ENCODE measurements at places on chromosomes 16 and 17.

GRCh38 chr17:83127431-83128160 lies 48.2 kb downstream of the METRNL start:
- no peak for DNase-seq

DNA sequence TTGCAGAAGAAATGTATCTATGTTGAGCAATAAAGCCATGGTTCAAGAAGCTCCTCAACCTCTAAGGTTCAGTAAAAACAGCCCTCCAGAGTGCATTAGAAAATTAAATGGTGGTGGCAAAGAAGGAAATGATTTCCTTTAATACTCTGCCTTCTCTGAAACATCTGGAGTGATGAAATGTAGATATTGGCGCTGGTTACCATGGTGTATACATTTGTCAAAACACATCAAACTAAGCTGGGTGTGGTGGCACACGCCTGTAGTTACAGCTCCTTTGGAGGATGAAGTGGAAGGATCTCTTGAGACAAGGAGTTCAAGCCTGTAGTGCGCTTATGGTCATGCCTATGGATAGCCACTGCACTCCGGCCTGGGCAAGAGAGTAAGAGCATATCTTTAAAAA lies 6.0 kb downstream of the CAPNS2 start:
- no peak for DNase-seq

DNA sequence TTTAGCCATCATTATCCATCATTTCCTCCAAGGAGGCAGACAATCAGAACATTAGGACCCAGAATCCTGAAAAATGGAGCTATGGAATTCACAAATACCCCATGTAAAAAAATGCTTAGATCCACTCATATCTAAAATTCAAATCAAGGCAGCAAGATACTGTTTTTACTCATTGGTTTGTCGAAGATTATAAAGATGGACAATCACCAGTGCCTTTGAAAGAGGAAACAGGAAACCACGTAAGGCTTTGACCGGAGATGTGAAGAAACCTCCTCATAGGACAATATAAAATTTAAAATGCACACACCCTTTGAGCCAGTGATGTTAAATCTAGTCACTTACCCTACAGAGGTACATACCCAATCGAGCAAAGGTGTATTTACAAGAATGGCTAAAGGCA lies 130.0 kb downstream of the XYLT1 start:
- DNase-seq = no peak

GRCh38 chr16:82361885-82362284 lies 191.9 kb upstream of the MPHOSPH6 start:
- DNase-seq = no peak

DNA sequence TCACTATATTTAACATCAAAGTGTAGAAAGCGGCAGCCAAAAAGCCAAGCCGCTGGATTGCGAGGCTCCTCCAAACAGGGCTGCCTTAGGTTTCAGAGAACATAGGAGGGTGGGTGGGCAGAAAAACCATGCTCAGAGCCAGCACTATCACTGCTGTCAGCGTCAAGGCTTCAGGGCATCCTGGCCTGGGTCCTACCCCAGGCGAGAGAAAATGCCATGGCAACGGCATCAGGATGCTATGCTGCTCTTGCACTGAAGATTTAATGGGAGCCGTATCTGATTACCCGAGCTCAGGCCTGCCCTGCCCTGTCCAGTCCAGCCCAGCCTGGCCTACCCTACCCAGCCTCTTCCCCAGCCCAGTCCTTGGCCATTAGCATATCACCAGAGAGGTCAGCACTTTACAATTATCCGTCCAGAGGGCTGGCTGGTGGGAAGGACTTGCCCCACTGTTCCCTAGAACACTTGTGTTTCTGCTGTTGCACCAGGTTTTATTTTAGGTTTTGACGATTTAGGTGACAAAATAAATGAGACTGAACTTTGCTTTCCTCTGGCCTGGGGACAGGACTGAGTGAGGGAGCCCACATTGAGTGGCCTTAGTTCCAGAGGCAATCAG lies 61.1 kb downstream of the TOM1L2 start:
- DNase-seq = no peak

DNA sequence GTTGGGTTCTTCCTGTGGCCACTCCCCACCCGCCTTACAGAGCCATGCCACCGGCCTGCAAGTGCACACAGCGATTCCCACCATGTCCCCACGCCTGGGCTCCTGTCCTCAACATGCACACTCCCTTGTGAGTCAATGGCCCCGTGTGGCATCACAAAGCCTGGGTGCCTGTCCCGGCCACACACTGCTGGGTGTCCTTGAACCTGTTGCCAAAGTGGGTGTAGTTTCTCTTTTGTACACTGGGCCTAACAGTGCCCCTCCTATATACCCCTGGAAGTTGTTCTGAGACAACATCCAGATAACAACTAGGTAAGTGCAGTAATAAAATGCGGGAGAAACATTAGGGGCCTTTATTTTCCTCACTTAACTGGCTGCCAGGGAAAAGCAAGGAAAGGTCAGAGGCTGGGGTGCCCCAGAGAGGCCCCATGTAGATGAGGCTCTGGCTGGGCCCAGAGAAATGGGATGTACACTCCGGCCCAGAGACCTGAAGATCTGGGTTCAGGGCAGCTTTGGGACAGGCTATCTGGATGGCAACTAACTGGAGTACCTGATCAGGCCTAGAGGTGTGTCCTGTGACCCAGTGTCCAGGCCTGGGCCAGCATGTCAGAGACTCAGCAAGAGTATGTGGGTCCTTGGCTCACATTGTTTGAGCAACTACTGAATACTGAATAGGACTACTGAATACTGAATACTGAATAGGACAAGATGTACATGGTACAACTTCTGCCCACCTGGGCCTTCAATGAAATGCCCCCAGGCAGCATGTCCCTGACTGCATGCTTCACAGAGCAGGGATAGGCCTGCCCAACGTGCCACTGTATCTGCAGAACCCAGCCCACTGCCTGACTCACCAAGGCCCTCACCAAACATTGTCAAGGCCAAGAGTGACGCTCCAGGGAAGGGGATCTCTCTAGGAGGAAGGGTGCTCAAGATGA lies 8.3 kb downstream of the ABCC3 start:
- DNase-seq = no peak

GRCh38 chr16:87698241-87698640 lies 67.5 kb downstream of the KLHDC4 start:
- DNase-seq = no peak

- no peak for DNase-seq
Measured at GRCh38 chr16:24754543-24754942, 25.1 kb downstream of the TNRC6A start.

GRCh38 chr17:2481760-2482159 lies 29.9 kb downstream of the METTL16 start:
- no peak for DNase-seq

DNA sequence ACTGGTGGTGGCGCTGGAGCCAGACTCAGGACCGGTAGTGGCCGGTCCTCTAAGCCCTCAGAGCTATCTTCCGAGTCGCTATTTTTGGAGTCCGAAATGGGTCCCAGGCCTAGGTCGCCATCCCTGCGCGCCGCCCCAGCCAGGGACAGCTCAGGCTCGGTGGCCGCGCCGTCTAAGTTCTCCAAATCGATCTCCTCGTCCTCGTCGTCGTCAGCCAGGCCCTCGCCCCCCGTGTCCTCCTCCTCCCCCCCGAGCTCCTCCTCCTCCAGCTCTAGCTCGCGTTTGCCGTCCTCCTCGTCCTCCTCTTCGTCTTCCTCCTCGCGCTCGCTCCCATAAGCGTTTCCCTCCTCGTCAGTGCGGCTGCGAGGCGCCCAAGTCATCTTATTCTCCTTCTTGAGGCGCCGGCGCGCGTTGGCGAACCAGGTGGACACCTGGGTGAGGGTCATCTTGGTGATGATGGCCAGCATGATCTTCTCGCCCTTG lies 1.6 kb downstream of the IRX3 start:
- DNase-seq = no peak

- no peak for DNase-seq
Measured at GRCh38 chr16:88548985-88549384, 21.2 kb upstream of the ZC3H18 start.

DNA sequence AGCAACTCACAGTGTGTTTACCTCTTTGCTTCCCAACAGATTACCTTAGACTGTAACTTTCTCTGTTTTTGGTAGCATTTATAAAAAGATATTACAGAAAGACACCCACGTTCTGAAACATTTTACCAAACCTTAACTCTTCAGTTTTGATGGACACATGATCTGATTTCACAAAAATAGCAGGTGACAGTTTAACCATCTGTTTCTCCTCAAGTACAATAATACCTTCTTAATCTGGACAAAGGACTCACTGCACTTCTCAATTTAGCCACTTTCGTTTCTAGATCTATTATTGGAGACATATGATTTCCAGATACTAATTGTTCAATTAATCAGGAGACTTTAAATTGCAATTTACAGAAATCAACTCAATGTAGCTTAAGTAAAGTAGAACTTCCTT lies 703.8 kb upstream of the KIF2B start:
- no peak for DNase-seq

GRCh38 chr16:54504372-54504771 lies 217.8 kb upstream of the IRX3 start:
- DNase-seq = no peak

- no peak for DNase-seq
Measured at GRCh38 chr17:49469831-49470810, 25.0 kb upstream of the NGFR start.

DNA sequence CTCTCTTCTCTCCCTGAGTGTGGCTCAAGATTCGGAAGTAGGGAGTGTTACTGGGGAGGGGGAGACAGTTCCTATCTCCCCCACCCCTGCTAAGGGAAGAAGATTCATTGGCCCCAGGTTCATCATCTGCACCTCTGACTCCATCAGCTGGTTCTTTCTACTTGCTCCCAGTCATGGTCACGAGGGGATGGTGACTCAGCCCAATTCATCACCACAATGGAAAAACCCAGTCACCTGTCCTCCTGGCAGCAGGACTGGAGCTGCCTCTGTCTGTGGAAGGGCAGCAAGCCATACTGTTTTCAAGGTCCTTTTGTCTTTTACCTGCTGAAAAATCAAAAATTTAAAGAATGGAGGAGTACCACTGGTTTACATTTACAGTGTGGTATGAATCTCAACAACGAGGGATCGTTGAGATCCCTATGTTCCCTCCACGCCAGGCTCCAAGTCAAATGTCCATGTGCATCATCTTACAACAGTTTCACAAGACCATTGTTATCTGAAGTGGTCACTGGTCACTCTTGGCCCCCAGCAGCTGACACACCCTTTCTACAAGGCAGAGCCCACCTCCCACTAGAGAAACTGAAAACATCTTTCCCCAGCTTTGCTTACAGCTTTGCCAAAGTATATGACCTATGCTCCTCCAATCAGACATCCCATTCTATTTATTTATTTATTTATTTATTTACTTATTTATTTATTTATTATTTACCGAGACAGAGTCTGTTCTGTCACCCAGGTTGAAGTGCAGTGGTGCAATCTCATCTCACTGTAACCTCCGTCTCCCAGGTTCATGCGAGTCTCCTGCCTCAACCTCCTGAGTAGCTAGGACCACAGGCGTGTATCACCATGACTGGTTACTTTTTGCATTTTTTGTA lies 40.4 kb upstream of the NDRG4 start:
- DNase-seq = no peak

- no peak for DNase-seq
Measured at GRCh38 chr16:50802000-50802399, 60.1 kb downstream of the CYLD start.

DNA sequence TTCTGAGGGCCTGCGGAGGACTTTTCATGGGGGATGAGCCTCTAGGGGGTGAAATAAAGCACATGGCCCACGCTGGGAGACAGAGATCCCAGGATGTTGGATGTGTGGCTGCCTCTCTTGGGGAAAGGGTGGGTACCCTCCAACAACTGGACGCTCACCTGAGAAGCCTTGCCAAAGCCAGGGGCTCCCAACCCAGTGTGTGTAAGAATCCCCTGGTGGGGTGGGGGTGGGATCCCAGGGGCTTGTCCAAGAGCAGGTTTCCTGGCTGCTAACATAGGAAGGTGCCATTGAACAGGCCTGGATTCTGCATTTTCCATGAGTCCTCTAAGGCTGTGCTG lies 587 bp downstream of the SNX20 start:
- no peak for DNase-seq

- DNase-seq = no peak
Measured at GRCh38 chr17:80692931-80693467, 148.4 kb downstream of the RPTOR start.

GRCh38 chr17:83050651-83051395 lies 28.6 kb upstream of the METRNL start:
- no peak for DNase-seq

DNA sequence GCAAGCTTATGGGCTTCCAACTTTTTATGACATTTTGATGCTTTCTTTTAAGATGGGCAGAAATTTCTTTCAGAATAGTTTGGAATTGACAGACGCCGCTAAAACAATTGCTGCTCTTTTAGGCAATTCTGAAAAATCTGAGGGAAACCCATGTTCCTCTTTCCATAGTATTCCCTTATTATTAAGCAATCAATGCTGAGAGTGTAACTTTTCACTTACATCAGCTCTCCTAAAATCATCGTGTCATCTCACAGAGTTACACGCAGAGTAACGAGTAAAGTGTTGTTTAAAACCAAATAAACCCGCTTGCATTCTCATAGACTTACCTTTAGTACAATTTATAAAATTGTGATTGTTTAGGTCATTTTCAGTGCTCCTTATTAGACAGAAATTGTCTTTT lies 150.6 kb downstream of the MAF start:
- no peak for DNase-seq

DNA sequence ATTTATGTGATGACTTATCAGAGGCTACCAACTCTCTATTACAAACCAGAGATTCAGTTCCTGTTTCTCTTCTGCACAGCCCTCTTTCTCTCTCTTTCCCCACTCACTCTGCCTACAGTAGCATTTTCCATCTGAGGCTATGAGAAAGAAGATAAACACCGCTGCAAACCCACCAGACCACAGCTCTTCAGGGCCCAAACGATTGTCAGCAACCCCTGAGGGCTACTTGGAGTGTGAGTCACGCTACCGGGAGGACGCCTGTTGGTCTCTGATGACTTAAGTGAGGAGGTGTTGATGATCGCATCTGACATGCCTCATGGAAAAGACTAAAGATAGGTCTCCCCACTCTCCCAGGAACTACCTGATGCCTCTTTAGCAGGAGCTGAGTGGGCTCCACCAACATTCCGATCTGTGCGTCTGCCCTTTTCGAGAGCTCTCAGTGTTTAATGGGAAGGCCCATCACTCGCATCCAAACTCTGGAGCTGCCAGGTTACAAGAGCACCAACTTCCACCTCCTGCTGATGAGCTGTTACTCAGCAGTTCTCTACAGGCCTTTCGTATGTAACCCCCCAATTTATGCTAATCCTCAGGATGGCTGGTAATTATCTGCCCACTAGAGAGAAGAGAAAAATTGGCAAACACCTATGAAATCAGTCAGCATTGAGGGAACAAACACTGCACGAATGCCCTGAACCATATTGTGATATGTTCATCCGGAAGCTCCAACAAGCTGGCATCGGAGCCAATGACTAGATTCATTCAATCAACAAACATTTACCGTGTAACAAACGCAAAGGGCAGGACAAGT lies 9.2 kb downstream of the GRIN2A start:
- DNase-seq = no peak

Measured in CD4-positive, alpha-beta T cell treated with Interleukin-6 for 4 hours (primary cell).